ENCODE measurements at places on chromosomes 4 and X.

- DNase-seq = no peak
Measured at GRCh38 chrX:25527596-25527995, 511.8 kb upstream of the ARX start.

DNA sequence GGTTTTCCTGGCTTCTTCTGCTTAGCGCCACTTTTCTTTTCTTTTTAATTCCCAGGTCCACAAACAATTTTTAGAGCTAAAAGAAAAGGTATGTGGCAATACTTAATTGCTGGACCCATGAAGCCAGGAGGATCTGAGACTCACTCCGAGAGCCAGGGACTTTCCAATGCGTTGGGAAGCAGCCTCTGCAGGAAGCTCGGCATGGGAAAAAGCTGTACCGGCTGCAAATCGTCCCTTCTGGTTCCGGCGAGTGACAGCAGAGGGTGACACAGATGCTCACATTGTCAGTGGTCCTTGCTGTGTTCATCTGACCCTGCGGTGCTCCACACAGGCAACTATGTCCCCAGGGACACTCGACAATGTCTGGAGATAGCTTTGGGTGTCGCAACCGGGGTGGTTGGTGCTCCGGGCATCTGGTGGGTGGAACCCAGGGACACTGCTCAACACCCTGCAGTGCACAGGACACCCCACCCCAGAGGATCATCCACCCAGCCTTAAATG lies 164.0 kb downstream of the PRKX start:
- peak; percentile 64 for DNase-seq

DNA sequence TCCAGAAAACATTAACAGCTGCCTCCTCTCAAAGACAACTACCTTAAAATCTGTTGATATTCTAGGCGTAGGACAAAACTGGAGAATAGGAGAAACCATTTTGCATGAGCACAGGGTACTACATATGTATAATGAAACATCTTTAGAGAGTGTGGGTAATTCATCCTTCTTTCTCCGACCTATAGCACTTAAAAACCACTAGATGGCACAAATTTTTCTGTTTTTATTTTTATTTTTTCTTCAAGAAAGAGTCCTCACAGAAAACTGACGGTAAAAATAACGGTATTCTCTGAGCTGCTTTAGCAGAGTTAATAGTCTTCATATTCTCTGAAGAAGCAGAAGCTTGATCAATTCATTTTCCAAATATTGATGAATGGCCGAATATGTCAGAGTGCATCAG lies 14.6 kb downstream of the SMIM31 start:
- DNase-seq = peak; percentile 6

DNA sequence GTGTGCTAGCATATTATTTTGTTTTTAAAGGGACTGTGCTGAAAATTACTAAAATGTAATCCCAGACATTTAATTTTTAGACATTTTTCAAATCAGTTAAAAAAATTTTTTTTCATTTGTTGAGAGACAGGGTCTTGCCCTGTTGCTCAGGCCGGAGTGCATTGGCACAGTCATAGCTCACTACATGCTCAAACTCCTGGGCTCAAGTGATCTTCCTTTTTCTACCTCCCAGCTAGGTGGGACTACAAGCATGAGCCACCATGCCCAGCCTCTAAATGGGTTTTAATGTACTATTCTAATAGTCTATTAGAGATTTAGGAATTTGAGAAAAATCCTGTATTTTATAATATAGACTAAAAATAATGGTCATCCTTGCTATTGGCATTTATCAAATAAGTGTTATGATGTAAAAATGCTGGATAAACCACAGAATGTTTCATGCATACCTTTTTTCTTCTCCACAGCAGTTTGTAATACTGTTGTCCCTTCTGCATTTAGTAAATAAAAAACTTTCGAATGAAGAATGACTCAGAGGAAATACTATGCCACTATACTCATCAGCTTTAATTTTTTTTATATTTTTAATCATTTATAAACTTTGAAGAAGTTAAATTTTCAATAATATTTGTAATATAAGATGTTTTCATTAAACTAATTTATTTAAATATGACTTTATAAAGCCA lies 29.9 kb downstream of the CPEB2 start:
- DNase-seq = peak; percentile 34

GRCh38 chr4:61299316-61299715 lies 99.2 kb downstream of the ADGRL3 start:
- DNase-seq = no peak

DNA sequence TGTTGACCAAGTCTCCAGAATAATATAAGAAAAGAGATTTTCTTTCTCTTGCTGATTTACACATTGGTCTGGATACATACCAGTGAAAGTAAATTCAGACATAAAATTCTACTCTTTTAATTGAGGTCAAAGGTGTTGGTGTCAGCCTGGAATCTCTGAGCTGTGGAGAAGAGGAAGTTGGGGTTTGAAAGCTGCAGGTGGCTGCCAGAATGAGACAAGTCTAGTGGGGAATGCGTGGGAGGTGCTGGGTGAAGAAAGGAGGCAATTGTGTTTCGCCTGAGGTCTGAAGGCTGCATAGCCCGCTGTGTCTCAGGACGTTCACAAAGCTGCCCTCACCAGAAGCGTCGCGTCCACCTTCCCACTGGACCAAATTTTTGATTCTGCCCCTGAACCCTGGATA lies 31.2 kb downstream of the PHEX start:
- no peak for DNase-seq

DNA sequence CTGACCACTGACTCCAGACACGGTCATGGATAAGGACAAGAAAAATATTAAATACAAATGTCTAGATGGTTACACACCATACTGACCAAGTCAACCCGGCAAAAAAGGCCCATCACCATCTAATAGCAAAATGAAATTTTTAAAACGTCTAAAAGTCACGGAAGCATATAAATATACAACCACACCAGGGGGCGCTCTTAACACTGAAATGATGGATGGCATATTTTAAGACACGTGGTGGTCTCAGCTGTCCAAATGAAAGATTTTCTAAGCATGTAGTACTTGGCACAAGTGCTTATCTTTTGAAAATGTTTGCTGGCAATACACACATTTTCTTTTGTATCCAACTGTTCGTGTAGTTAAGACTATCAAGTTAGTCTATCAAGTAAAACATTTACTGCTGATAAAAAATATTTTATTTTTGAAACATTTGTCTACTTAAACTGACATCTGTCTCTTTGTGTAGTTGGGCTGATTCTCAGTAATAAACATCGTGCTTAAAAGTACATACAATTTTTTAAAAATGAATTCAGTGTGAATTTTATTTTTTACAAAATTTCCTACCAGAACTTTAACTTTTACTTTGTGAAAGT lies 64.6 kb downstream of the COX7B2 start:
- peak; percentile 74 for DNase-seq

- no peak for DNase-seq
Measured at GRCh38 chrX:153966841-153967535, 4.6 kb downstream of the HCFC1 start.

DNA sequence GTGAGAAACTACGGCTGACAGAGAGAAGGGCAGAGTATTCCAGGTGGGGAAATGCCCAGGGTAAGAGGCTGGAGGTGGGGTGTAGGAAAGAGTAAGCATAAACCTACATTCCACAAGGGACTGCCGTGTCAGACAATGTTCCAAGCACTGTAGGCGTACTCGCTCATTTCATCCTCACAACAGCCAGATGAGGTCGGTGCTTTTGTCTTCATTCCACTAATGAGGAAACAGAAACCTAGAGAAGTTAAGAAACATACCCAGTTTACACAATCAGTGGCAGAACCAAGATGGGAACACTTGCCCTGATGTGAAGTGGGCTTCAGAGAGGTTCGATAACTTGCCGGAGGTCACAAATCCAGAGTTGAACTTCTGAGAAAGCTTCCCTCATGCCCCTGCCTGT lies 4.6 kb downstream of the SASH3 start:
- no peak for DNase-seq

DNA sequence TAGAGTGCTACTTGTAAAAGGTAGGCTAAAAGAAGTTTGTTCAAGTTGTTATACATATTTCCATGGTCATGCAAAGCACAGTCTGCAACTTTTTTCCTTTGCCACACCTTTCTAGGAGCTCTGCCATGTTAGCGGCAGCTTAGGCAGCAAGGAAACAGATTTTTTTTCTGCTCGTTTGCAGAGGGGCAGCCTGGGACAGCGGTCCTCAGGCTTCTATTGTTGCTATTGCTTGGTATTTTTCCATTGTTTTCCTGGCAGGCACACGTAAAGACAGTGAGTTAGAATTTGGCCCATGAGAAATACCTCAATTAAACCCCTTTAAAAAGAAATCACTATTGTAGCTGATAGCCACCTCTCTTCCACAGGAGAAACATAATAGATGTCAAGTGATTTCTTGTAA lies 391.4 kb downstream of the SH2D1A start:
- DNase-seq = no peak

GRCh38 chr4:123618606-123619005 lies 222.0 kb downstream of the SPRY1 start:
- DNase-seq = no peak

DNA sequence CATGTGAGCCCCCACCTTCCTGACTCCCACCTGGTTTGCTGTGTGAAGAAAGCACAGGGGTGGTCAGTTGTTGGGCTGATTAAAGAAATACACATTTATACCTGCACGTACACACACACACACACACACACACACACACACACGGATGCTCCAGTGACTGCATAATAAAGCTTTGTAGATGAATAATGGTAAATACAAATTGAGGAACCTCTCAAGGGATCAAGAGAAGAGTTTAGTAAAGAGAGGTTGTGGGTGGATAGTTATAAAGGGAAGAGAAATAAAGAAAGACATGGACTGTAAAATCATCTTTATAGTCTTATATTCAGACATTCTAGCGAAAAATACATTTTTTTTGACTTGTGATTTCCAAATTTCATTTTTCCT lies 144.1 kb downstream of the MGST2 start:
- DNase-seq = no peak

DNA sequence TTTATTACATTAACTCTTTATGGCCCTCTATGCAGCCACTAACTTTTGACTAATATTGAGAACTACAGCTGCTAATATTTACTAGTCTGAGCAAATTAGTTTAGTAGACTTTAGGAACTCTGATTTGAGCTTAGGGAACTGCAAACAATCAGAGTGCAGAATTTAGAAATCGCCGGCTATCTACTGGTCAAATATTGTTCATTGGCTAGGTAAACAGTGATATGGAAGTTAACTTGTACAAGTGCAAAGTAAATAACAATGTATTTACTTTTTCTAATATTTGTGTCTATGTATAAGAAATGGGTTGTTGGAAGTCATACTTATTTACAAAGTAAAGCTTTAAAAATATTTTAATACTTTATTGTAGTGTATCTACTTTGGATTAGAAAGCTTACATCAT lies 279.6 kb downstream of the CFAP299 start:
- no peak for DNase-seq

GRCh38 chrX:73524906-73525305 lies 38.1 kb upstream of the CHIC1 start:
- DNase-seq = no peak

Data from fibroblast of the aortic adventitia (primary cell).